SJSA1 (cell line): ENCODE measurements at places on chromosomes 1 and 21. TPM values are rescaled to one million over a fixed set of nuclear protein-coding genes. Genes with fewer than 3 reads are reported as not detected.
A peak's percentile ranks its signal among the peaks of the same experiment; 100 is the strongest.

The TFAP2E gene
- total RNA-seq, result not detected in 2 replicates

The DHCR24 gene
- total RNA-seq, result 42.9 and 65.8 TPM in 2 replicates

The ZFP69 gene
- 4.9 and 5.6 TPM in 2 replicates for total RNA-seq

The TRIM62 gene
- 4.1 and 6.2 TPM in 2 replicates for total RNA-seq

DNA sequence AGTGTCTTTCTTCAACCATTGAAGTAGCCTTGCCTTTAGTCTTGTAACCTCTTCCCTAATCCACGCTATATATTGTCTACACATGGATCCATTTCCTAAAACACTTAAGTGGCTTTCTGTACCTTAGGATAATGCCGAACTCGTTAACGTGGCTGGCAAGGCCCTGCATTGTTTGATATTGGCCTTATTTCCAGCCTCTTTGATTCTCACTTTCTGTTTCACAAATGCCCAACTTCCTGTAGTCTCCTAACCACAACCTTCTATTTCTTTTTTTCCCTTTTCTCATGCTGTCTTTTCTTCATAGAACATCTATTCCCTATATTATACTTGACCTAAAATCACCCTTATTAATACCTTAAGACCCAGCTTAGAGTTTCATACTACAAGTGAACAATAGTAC, 536.0 kb downstream of the LMO4 start:
- DNase-seq, result no peak

DNA sequence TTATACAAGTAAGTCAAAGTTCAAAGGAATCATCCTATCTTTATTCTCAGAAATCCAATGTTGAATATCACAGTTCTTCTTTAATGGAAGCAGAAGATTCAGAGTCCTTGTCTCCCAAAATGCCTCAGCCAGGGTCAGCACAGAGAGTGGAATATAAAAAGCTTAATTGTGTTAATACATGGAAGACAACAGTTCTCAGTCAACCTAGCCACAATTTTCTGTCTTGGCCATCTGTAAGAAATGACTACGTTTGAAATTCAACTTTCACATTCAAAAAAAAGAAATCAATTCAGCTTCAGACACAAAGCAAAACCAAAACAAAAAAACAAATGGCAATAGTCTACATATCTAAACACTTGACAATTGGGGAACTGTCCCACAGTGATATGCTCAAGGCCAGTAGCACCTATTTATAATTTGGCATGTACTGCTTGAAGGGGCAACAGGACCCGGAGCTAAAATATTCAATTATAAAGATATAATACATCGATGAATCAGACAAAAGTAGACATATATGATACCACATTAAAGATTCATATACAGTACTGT, 27.3 kb upstream of the GLIS1 start:
- DNase-seq, result no peak

GRCh38 chr1:24351247-24351646, 32.1 kb downstream of the GRHL3 start:
- no peak for DNase-seq

DNA sequence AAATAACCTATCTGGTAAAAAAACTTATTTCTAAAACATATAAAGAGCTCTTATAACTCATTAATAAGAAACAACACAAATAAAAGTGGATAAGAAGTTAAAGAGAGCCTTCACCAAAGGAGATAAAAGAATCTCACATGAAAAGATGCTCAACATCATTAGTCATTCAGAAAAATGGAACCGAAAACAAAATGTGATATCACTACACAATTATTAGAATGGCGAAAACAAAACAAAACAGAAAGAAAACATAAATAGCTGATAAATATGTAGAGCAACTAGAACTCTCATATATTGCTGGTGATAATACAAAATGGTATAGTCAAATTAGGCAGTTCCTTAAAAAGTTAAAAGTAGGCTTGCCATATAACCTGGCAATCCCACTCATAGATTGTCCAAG, 1109.3 kb downstream of the PLA2G4A start:
- DNase-seq, result no peak

DNA sequence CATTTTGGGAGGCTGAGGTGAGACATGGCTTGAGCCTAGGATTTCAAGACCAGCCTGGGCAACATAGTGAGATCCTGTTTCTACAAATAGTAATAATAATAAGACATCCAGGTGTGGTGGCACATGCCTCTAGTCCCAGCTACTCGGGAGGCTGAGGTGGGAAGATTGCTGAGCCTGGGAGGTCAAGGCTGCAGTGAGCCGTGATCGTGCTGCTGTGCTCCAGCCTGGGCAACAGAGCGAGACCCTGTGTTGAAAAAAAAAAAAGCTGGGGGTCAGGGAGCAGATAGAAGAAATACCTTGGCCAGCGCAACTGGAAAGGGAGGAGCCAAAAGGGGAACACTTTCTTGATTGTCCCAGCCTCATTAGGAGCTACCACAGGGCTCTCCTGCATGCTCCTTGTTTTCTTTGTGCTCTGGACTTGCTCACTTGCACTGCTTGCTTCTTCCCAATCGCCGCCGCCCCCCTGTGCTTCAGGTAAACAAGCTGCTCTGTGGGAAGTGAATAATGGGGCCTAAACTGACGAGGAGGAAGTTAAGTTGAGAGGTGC, 31.1 kb downstream of the PBX1 start:
- DNase-seq, result no peak

DNA sequence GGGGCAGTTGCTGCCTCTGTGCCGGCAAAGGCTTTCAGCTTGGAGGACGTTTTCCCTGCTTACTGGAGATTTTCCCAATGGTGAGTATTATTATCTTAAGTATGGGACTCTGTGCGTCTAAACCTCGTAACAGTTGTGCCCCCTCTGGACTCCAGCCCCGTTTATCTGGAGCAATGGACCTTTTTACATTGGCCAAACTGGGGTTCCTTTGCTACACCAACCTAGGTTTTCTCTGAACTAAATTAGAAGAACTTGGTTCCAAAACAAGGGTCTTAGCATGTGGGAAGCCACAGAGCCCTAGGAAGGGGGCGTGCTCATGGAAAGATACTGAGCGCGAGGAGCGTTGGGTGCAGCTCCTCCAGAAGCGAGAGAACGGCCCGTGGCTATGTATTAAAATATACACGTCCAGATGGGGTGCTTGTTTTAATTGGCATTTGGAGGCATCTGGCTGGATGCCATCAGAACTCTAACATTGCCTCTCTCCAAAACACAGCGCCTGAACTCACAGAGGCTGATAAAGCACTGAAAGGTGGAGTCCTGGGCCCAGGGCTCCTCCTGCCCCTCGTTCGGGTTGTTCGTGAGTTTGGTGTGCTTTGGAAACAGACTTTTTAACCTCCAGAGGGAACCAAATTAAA, 28.4 kb downstream of the POFUT2 start:
- DNase-seq, result no peak

- DNase-seq, result no peak
Observed at GRCh38 chr1:203056012-203056411, 29.7 kb downstream of the PPFIA4 start.

- DNase-seq, result no peak
Observed at GRCh38 chr1:50208315-50208714, 99.6 kb downstream of the ELAVL4 start.

GRCh38 chr1:173601588-173601987, 1.3 kb downstream of the SLC9C2 start:
- DNase-seq, result no peak

GRCh38 chr1:116739371-116740012, 14.7 kb upstream of the CD2 start:
- no peak for DNase-seq

- DNase-seq, result peak; percentile 39
Observed at GRCh38 chr1:869499-870244, 54.1 kb upstream of the SAMD11 start.

GRCh38 chr21:44853601-44854390, 19.7 kb downstream of the PTTG1IP start:
- no peak for DNase-seq

DNA sequence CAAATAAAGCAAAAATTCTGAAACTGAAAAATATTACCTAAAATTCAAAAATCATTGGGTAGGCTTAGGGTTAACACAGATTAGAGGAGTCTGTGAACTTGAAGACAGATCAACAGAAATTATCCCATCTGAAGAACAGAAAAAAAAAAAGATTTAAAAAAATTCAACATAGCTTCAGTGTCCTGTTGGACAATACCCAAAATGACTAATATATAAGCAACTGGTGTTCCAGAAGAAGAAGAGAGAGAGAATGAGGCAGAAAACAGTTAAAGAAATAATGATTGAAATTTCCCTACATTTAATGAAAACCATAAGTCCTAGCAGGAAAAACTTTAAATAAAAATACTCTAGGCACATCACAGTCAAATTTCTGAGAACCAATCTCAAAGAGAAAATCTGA, 31.5 kb downstream of the TMCO1 start:
- DNase-seq, result no peak

DNA sequence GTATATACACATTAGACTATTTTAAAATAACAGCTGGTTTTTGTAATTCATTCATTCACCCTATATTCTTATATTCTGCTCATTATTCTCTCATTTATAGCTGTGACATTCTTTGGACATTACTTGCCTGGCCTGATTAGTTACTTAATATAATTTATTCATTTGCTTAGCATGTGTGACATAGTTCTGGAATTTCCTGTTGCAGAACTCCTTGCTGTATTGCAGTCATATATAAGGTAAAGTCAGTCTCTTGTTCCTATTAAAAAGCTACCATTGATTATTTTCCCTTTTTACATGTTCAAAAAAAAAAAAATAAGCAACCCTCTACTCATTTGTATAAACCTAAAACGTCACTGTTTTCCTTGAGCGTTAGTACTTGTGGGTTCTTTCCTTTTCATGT, 23.9 kb downstream of the GNAT2 start:
- no peak for DNase-seq

DNA sequence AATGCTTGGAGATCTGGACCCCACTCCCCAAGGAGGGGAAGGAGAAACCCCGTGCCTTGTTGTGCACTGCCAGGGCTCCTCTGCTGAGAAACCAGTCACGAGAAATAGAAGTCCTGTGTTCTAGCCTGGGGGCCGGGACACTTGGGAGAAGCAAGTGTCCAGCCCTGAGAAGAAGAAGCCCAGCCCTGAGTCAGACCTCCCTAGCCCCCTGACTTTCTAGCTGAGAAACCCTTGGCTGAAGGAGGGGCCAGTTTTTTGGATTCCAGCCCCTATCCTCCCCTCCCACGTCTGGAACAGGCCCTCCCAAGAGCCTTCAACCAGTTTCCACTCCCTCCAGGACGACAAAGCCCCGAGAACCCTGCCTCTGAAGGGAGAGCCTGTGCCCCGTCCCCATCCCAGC, 100.5 kb downstream of the NAV1 start:
- no peak for DNase-seq

GRCh38 chr1:186595969-186596368, 84.3 kb downstream of the PTGS2 start:
- no peak for DNase-seq

GRCh38 chr21:44564886-44565598, 6.4 kb upstream of the KRTAP10-3 start:
- DNase-seq, result no peak

DNA sequence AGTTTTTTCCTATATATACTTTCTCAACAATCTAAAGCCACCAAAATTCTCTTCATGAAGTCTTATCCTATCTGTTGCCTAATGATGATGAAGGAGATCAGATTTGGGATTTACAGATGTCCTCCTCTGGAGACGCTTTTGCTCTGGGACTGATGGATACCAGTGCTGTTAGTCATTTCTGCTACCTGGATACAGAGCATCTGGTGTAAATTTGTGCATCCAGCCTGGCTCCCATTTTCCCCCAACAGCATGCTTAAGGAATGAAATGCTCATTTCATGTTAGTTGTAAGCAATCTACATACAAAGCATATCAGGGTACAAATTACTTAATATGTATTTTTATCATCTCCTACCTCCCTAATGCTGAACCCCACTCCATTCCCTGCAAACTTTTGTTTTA, 57.7 kb downstream of the HNRNPR start:
- DNase-seq, result no peak

DNA sequence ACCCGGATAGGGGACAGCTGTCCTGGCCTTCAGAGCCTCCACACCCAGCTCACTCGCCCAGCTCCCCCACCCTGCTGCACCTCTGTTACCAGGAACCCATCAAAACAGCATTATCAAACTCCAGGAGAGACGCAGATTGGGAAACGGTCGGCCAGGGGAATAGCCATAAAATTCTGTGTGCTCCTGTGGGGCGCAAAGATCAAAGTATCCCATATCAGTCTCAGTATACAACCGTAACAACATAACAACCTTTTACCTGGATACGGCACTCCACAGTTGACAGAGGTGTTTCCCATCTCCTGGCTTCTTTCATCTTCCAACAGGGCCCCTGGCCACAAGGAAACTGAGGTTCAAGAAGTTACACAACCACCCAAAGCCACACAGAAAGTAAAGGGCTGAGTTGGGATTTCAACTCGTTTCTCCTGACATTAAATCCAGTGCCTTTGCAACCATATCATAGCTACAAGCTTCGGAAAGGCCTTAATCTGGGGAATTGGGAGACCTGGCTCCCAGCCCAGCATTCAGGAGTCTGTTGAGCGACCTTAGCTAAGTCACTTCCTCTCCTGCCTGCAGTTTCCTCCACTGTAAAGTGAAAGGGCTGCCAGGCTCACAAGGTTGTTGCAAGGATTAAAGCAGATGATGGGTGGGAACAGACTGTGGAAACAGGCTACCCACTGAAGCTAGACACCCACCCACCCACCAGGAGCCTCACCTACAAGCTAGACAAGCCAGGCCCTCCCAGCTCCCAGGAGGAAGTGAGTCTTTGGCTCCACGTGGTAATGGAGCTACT, 8.1 kb upstream of the EPHB2 start:
- DNase-seq, result no peak

- DNase-seq, result no peak
Observed at GRCh38 chr1:941015-941587, 17.4 kb downstream of the SAMD11 start.

- peak; percentile 91 for DNase-seq
Observed at GRCh38 chr1:9438431-9439073, 100.7 kb upstream of the SLC25A33 start.

- no peak for DNase-seq
Observed at GRCh38 chr1:27528818-27529703, 39.1 kb upstream of the WASF2 start.
